CD4-positive, alpha-beta T cell treated with Interleukin-10 for 1 hour (primary cell): ENCODE measurements at places on chromosomes 7 and 10.

- no peak for DNase-seq
Measured at GRCh38 chr7:44077061-44077460, 5.3 kb downstream of the POLM start.

- no peak for DNase-seq
Measured at GRCh38 chr7:1254281-1255079, 21.8 kb downstream of the UNCX start.

DNA sequence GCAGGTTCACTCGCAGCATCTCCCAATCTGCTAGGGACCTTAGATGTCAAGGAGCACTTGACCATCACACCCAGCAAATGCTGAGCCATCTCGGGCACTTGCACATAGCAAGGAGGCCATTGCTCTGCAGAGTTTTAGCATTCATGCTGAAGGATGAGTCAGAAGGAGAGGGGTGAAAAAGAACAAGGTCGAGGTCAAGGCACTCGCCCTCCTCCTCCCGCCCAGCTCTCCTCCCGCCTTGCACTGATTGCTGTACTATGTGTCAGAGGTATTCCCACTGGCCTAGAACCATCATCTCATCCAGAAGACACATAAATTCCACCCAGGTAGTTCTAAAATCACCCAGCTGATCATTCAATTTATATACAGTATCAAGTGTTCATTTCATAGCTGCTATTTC lies 255.1 kb upstream of the SP4 start:
- no peak for DNase-seq

DNA sequence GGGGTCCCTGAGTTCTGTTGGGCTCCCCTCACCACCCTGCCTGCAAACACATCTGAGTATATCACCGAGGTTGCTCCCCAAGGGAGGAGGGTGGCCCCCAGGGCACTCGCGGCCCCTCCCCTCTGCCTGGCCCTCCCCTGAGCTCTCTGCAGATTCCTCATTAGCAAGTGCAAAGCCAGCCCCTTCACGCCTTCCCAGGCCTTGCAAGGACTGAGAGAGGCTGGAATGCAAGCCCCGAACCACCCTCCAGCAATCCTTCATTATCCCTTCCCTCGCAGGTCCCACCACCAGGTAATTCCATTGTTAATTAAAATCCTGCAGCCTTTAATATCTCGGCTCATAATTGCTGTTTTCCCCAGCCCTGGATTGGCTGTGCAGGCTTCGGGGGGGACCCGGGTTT lies 35.3 kb upstream of the MYL10 start:
- DNase-seq, result no peak

GRCh38 chr7:43408981-43409380 lies 173.9 kb upstream of the STK17A start:
- no peak for DNase-seq

DNA sequence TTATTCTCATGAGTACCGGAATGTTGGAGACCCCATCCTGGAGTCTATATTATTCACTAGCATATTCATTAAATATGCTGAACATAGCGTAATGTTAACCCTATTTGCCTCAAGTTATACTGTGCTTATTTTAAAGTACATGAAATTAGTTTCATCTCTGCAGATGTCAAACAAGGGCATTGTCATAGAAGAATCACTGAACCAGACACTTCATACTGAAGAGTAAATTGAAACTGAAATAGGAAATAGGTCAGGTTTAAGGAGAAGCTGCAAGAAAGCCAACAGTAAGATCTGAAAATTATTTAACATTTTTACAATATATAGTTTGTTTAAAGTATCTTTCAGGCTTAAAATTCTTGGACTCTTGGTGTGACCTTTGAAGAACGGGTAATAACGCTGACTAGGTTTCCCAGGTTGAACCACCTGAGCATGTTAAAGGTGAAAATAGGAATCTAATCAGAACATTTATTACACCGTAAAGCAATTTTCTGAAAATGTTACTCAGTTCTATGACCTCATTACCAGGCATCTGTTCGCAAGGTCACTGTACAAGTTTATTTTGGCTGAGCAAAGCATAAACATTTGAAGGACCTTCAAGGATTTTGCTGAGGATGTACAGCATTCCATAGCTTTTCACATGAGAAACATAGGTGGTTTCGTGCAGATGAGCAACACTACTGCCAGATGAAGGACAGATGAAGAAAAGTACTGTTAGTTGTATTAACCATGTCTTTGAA lies 82.7 kb downstream of the REEP3 start:
- DNase-seq, result no peak

- DNase-seq, result no peak
Measured at GRCh38 chr7:81768951-81769778, 682 bp downstream of the HGF start.

DNA sequence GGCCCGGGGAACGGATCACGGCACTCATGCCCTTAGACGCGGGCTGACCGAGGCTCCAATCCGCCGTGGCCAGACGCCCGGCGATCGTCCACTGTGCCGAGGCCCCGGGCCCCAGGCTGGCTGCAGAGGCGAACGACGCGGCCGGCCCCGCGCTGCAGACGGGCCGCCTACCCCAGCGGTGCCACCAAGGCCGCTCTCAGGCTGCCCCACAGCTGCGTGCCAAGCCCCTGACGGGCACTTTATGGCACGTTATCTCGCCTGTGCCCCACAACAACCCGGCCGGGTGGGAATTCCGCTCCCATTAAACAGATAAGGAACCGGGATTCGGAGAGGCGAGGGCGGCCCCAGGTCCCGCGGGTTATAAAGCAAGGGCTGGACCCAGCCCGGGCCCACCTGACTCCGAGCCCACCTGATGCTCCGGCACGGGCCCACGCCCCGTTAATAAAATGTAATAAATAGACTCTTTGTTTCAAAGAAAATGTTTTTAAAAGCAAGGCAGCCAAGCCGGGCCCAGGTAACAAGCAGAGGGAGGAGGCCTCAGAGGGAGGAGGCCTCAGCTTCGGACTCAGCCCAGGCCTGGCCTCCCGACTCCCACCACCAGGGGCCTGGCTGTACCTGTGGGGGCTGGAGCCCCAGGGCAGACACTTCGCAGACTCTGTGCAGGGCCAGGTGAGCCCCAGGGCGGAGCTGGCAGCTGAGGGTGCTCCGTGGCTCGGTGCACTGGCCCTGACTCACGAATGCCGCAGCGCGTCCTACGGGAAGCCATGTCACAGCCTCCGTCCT lies 79.7 kb downstream of the FOXL3 start:
- no peak for DNase-seq

- DNase-seq, result no peak
Measured at GRCh38 chr7:42152329-42153205, 84.4 kb downstream of the GLI3 start.

- DNase-seq, result no peak
Measured at GRCh38 chr7:7897509-7897908, 71.1 kb upstream of the GLCCI1 start.

- DNase-seq, result no peak
Measured at GRCh38 chr10:132173185-132173584, 13.6 kb upstream of the DPYSL4 start.

DNA sequence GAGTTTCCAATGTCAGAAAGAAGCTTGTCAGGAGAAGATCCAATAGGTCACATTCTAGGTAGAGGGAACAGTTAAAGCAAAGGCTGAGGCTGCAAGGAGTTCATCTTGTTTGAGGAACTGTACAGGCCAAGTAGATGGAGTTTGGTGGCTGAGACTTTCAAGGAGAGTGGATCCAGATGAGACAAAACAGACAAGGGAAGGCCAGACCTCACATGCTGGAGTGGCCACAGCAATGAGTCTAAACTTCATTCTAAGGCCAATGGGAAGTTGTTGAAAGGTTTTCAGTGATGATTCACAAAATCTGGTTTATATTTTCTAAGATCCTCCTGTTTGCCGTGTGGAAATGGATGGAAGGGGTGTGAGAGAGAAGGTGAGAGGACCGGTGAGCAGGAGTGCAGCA lies 40.0 kb downstream of the EPDR1 start:
- DNase-seq, result no peak

- no peak for DNase-seq
Measured at GRCh38 chr10:120711860-120712259, 139.3 kb upstream of the WDR11 start.

- DNase-seq, result peak; percentile 68
Measured at GRCh38 chr10:22606164-22606614, 108.2 kb downstream of the PIP4K2A start.

DNA sequence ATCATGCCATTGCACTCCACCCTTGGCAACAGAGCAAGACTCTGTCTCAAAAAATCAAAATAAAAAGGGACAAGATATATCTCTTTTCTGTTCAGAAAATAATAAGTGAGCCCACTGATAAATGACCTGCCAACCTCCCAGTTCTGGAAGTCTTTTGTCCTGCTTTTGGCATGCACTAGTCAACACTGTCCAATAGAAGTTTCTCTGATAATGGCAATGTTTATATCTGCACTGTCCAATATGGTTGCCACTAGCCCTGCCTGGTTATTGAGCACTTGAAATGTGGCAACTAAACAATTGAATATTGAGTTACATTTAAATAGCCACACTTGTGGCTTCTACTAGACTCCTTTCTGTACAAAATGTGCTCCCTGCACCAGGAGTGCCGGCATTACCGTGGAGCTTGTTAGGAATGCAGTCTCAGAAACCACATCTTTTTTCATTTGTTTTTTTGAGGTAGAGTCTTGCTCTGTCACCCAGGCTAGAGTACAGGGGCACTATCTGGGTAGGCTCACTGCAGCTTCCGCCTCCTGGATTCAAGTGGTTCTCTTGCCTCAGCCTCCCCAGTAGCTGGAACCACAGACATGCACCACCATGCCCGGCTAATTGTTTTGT lies 229.7 kb downstream of the CACNB2 start:
- DNase-seq, result no peak

GRCh38 chr7:108234281-108234680 lies 104.1 kb upstream of the LAMB4 start:
- no peak for DNase-seq

DNA sequence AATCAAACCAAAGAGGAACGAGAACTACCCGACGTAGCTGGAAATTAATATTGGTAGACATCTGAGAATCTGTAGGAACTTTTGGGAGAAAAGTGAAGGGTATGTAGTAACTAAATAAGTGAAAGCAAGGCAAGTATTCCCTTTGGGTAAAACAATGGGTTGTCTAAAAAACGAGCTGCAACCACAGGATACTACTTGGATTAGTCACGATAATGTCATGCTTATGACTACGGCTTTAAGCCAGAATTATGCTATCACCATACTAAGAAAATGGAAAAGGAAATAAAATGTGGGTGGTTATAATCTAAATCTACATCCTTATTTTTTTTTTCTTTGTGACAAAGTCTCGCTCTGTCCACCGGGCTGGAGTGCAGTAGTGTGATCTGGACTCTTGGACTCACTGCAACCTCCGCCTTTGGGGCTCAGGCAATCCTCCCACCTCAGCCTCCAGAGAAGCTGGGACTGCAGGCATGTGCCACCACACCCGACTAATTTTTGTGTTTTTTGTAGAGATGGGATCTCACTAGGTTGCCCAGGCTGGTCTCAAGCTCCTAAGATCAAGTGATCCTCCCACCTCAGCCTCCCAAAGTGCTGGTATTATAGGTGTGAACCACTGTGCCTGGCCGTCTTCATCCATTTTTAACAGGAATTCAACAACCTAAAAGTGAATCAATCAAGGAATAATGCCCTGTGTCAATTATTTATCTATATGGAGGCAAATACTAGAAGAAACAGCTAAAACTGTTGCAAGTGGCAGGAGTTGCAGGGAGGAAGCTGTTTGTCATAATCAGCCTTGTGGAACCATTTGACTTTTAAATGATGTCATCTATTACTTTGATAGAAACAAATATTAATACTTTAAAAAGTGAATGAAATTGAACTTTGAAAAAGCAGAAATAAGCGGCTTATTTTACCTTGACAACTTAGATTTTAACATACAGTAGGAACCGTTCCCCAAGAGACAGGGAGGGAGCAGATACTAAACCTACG lies 189.3 kb downstream of the PRPF18 start:
- DNase-seq, result no peak

DNA sequence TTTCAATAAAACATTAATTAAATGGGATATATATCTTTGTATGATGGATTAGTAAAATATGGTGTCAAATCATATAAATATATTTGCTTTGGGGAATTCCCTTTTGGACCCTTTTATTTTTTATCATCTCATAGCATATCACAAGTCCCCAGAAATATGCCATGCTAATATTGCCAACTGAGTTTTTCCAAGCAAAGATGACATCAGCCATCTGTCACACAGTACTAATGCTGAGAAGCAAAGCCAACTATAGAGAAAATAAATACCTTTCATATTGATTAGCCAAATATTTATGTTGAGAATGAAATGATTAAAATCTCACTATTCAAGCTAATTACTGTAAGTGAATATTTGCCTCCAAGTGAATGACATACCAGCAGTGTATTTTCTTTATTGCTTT lies 575.3 kb downstream of the ETV1 start:
- DNase-seq, result no peak

DNA sequence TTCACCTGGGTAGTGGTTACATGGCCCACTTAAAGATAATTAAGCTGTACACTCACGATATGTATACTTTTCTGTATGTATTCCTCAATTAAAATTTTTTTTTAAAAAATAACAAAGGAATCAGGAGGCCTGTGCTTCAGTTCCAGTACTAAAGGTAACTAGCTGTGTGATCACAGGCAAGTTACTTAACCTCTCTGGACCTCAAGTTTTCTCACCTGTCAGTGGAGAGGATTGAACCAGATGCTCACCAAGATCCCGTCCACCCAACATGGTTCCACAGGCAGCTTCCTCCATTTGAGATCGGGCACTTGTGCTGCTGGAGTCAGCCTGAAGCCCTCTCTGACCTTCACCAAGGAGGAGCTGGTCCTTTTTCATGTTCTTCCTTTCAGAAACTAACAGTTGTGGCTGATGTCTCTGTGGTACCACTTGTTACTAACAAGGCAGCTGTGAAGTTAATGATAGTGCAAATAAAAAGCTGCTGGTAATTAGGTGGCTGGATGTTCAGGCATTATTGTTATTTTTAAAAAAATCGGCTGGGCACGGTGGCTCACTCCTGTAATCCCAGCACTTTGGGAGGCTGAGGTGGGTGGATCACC lies 29.4 kb upstream of the SMNDC1 start:
- no peak for DNase-seq

- DNase-seq, result no peak
Measured at GRCh38 chr10:71333129-71333887, 14.2 kb downstream of the SLC29A3 start.

DNA sequence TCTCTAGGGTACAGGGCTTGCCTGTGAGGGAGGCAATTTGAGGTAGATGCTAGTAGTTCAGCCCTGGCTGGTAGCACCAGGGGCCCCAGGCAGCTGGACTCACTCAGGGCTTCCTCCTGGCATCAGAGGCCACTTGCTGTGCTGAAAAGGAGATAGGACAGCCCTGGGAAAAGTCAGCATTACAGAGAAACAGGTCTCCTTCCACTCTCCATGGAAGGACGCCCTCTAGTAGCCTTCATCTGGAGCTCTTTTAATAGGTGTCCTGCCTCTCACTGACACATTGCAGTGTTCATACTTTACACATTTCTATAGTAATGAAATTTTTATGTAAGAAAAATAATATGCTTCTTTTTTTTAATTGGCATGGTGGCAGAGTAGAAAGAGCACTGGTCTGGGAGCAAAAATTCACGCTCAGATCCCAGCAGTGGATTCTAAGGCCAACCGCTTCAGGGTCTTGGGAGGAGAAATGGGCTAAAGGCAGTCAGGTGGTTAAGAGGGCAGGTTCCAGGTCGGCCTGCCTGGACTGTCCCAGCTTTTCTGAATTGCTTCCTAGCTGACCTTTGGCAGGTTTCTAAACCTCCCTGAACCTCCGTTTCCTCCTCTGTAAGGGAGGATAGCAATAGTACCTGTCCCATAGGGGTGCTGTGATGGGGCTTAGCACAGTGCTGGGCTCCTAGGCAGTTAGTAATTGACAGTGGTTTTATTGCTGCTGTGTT lies 35.8 kb downstream of the AIFM2 start:
- no peak for DNase-seq
